RPMI7951 (cell line): ENCODE measurements at places on chromosomes 7 and 10. TPM values are rescaled to one million over a fixed set of nuclear protein-coding genes. Genes with fewer than 3 reads are reported as not detected.

GRCh38 chr7:92884218-92884617 lies 47.8 kb upstream of the CDK6 start:
- DNase-seq = no peak

DNA sequence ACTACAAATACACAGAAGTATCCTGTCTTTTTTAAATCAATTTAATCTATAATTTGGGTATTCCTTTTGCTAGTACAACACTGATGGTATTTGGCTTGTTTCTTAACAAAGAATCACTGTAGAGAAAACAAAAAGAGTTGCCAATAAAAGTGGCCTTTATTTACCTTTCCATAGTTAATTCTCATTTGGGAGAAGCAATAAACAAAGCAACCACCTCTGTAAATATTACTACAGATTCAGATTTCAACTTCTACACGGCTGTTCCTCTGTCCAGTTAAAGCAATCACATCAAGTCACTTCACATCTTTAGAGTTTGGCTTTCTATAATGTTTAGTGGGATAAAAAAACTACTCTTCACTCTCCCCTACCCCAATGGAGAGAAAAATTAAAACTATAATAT lies 34.4 kb downstream of the ERCC6 start:
- no peak for DNase-seq

- no peak for DNase-seq
Observed at GRCh38 chr7:109956916-109957315, 1134.0 kb upstream of the LRRN3 start.

GRCh38 chr7:140159497-140159896 lies 17.3 kb downstream of the KDM7A start:
- DNase-seq = peak; percentile 74

GRCh38 chr10:113000876-113001598 lies 51.0 kb downstream of the TCF7L2 start:
- DNase-seq = no peak

NOC3L gene
- total RNA-seq = 31.6 and 40.4 TPM in 2 replicates

GRCh38 chr10:100873827-100874326 lies 38.9 kb upstream of the SLF2 start:
- no peak for DNase-seq

TMEM139 gene
- not detected in 2 replicates for total RNA-seq

DNA sequence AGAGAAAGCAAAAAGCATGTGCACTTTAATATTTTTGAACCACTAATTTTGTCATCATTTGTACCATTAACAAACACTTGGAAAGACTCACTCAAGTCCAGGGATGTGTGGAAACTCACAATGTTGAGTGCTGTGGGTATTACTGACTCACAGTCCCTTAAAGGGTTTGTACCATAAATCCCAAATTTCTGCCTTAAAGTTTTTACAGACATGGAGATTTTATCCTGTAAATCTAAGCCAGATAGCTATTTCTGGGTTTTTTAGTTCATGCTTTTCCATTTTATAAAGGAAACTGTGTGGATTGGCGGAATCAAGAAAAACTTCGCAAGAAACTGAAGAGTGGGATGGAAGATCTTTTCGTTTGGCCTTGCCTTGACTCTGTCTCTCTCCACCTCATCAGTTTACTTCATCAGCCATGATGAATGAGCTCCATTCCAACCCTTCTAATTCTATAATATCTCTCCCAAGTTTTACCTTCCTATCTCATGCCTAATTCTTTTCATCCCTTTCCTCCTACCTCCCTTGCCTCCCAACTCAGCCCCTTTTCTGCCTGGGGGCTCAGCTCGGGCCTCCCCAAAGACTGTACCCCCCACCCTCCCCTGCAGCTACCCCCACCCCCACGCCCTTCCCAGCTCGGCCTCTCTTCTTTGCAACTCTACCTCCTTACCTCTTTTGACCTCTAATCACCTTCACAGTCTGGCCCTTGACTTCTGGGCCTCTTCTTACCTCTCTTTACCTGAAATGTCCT lies 218.5 kb upstream of the MKLN1 start:
- peak; percentile 43 for DNase-seq

ETV1 gene
- total RNA-seq = 91.5 and 128 TPM in 2 replicates

GRCh38 chr10:29702273-29703164 lies 67.7 kb upstream of the SVIL start:
- no peak for DNase-seq

DNA sequence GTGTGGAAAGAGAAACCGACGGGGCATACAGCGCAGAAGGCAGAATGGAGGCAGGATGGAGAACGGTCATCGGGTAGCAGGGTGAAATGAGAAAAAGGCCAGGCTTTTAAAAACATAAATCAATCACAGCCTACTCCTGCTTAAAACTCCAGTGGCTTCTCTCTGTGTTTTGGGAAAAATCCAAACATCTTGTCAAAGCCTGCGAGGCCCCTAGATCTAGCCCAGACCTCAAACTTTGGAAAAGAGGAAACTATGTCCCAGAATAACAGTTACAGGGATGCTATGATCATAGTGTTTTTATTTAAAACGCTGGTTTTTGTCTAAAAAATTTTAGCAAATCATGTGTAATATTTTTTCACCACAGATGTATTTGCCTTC lies 41.1 kb downstream of the PPP1R3C start:
- no peak for DNase-seq

DNA sequence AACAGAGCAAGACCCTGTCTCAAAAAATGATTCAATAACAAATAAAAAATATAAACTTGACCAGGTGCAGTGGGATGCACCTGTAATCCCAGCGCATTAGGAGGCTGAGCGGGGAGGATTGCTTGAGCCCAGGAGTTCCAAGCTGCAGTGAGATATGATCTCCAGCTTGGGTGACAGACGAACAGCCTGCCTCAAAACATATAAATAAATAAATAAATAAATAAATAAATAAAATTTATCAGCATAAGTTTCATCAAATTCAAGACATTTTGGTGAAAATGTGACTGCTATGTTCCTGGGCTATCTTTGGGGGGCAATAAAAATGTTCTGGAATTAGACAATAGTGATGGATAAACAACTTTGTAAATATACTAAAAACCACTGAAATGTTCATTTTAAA lies 4.8 kb upstream of the EIF4EBP2 start:
- no peak for DNase-seq

DNA sequence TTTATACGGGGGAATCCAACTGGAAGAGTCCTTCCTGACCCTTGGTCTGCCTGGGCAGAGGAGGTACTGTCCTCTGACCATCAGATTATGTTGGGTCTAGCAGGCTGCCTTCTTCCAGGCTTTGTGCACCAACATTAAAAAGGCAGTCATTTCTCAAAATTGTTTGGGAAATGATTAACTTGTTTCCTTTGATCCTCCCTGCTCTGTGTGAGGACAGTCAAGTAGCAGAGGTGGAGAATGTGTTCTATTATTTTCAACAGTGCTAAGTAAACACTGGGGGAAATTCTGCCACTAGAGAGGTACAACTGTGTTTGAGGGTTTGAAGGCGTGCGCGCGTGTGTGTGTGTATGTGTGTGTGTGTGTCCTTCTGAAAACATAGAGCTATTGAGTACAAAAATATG lies 20.6 kb downstream of the ACSL5 start:
- no peak for DNase-seq

DNA sequence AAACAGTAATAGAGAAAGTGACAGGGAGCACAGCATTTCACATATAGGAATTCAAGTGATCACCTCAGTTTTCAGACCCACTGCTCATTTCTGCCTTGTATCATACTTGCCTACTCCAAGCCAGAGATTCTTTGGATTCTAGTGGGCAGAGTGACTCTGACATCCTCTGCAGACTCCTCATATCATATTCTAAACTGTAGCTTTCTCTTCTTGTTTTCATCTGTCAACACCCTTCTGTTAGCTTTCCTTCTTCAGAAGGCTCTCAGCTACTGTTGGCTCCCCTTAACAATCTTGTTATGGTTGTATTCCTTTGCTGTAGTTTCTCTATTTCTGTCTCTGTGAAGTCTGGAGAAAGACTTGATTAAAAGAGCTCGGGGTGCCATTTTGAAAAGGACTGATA lies 120.5 kb downstream of the CTNNA3 start:
- no peak for DNase-seq

GRCh38 chr10:73408061-73408460 lies 5.8 kb downstream of the ANXA7 start:
- no peak for DNase-seq

DNA sequence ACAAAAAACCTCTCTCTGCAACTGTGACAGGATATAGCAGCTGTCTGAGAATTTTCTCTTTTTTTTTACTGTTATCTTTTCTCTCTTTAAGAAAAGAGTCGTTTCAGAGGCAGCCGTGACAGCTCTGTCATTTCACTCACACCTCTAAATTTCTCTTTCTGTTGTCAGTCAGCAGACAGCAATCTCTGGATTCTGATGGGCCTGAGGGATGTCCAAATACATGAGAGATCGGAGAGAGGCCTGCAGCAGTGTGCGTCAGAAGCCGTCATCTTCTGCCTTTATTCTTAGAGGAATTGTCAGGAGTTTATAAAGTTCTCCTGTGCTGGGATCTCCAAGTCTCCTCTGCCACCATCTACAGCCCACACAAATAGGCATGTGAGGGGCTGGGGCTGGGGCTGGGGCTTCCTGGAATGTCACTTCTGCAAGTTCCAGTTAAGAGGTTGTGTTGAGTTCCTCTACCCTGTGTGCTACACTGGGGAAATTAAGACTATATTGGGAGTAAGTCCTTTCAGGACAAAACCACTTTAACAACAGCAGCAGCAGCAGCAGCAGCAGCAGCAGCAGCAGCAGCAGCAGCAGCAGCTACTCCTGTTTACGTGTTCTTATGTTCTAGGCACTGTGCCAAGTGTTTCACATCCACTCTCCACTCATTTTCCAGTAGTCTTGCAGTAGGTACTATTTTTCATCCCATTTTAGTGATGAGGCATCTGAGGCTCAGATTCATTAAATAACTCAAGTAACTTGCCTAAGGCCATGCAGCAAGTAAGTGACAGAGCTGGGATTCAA lies 541.3 kb downstream of the LRMDA start:
- peak; percentile 69 for DNase-seq

DNA sequence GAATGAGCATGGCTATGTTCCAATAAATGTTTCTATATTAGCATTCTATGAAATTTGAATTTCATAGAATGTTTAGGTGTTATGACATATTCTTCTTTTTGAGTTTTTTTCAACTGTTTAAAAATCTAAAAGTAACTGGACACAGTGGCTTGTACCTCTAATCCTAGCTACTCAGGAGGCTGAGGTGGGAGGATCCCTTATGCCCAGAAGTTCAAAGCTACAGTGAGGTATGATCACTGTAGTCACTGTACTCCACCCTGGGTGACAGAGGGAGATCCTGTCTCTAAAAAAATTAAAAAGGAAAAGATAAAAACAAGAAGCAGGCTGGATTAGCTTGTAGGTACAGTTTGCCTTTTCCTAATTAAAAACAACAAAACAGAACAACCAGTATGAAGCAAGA lies 95.1 kb downstream of the NRBF2 start:
- DNase-seq = no peak

- DNase-seq = peak; percentile 57
Observed at GRCh38 chr10:108465871-108466641, 1301.5 kb upstream of the SORCS1 start.

DNA sequence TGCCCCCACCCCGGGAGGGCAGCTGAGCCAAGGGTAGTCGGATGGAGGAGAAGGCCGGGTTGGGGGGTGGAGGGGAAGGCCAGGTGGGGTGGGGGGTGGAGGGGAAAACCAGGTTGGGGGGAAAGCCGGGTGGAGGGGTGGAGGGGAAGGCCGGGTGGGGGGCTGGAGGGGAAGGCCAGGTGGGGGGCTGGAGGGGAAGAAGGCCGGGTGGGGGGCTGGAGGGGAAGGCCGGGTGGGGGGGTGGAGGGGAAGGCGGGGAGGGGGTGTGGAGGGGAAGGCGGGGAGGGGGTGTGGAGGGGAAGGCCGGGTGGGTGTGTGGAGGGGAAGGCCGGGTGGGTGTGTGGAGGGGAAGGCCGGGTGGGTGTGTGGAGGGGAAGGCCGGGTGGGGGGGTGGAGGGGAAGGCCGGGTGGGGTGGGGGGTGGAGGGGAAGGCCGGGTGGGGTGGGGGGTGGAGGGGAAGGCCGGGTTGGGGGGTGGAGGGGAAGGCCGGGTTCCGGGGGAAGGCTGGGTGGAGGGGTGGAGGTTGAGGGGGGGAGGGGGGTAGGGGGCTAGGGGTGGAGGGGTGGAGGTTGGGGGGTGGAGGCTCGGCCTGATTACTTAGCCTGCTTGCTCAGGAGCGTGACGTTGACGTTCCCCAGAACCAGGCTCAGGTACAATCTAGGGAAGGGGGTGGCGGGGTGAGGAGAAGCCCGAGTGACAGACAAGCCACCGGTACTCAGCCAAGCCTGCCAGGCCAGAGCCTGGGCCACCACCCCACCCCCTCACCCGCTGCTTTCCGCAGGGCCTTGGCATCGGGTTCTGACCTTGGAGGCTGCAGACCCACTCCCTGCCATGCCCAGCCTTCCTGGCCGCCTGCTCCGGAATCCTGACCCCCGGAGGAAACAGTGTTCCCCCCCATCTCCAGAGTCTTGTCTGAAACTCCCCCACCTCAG lies 5.6 kb downstream of the TMEM120A start:
- DNase-seq = no peak

- no peak for DNase-seq
Observed at GRCh38 chr10:3719024-3719843, 65.8 kb downstream of the KLF6 start.

FAM241B gene
- 0.36 TPM in 1 of 2 replicates, not detected in the other for total RNA-seq

PHF14 gene
- 35.1 and 41.5 TPM in 2 replicates for total RNA-seq

- DNase-seq = no peak
Observed at GRCh38 chr10:78044179-78044578, 10.5 kb downstream of the RPS24 start.

TRPV5 gene
- not detected in 2 replicates for total RNA-seq

DNA sequence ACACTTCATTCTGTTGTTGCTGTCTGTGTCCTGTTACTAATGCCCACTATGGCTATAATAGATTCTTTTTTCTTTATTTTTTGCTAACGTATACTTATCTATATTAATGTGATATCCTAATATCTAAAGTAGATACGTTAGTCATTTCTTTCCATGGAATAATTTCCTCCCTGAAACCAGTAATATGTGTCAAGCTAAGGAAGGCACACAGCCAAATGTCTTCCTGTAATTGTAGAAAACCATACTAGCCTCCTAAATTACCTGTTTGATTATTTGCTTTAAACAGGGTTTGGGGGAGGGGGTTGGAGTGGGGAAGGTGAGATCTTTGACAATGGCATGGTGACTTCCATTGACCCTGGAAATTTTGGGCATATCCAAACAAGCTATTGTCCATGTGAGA lies 56.4 kb downstream of the THNSL1 start:
- DNase-seq = no peak

DNA sequence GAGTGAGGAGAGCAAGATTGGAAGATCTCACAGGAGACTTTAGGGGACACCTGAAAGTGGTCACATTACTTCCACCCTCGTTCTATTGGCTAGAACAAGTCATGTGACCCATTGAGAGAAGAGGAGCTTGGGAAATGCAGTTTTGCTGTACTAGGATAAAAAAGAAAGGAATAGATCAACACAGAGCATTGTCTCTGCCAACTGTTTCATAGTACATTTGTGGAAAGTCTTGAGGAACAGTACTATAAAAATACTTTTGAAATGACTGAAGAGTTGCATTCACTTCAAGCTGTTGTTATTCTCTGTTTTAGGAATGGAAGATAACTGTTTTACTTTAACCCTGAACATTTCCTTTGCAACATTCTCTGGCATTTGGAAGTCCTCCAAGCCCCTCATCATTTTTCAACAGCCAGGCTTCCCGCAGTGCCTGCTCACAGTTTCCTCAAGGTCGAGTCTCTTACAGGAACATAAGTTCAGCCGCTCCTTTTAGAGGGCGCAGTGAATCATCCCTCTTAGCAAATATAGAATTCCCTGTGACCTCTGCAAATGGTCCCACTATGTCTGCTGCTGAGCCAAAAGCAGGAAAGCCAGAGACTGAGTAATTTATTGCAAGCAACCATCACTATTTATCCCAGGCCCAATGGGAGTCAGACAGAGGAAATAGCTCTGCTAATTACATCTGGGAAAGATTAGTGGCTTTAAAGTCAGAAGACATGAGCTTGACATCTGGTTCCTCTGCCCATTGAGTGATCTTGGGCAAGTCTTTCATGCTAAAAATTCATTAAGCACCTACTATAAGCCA lies 40.7 kb downstream of the MRPL32 start:
- peak; percentile 97 for DNase-seq
